ENCODE measurements at places on chromosomes 1 and 21. TPM values are rescaled to one million over a fixed set of nuclear protein-coding genes. Genes with fewer than 3 reads are reported as not detected.
A peak's percentile ranks its signal among the peaks of the same experiment; 100 is the strongest.

DNA sequence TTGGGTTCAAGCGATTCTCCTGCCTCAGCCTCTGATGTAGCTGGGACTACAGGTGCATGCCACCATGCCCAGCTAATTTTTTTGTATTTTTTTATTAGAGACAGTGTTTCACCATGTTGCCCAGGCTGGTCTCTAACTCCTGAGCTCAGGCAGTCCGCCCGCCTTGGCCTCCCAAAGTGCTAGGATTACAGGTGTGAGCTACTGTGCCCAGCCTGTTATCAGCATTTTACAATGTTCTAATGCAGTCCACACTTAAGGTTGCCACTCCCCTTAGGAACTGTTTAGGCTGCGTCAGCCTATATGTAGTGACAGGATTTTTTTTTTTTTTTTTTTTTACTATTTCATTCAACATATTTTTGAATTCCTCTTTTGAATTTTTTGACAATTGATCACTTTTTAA, 30.2 kb downstream of the AGPAT3 start:
- DNase-seq, result no peak

Gene SCMH1
- 48.9 TPM for total RNA-seq

GRCh38 chr1:225980005-225980836, 18.9 kb downstream of the SDE2 start:
- no peak for DNase-seq

Gene SNAPIN
- 30.2 TPM for total RNA-seq

Gene CCSAP
- 9.2 TPM for total RNA-seq

- no peak for DNase-seq
Observed at GRCh38 chr1:30950053-30950452, 41.5 kb upstream of the SDC3 start.

DNA sequence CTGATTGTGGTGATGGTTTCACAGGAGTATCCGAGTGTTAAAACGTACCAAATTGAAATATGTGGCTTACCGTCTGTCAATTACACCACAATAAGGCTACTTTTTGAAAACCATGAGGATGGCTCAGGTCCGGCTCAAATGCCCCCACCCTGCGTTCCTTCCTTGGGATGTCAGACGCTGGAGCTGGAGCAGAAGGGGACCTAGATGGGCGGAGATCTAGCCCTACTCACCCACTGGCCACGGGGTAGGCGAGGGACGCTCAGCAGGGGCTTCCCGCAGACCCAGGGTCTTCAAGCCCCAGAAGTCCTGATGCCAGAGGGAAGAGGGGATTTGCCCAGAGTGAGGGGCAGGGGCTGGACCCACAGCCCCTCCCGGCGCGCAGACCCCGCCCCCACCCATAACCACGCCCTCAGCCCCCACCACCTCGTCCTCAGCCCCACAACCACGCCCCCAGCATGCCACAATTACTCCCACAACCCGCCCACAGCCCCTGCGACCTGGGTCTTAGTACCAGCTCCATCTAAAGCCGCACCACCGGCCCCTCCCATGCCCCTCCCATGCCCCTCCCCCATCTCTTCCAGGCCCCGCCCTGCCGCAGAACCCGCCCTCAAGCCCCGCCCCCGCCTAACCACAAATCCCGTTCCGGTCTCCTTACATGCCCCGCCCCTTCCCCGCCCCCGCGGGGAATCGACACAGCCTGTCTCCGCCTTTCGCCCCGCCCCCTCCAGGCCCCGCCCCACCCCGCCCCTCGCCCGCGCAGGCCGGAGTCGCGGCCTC, at the start of gene LRRC3:
LRRC3 (plus strand) TSS at position 764 of the 777 bp plus-strand sequence. CDS start 1,135 bp downstream, outside the sequence.
- peak; percentile 92 for DNase-seq

DNA sequence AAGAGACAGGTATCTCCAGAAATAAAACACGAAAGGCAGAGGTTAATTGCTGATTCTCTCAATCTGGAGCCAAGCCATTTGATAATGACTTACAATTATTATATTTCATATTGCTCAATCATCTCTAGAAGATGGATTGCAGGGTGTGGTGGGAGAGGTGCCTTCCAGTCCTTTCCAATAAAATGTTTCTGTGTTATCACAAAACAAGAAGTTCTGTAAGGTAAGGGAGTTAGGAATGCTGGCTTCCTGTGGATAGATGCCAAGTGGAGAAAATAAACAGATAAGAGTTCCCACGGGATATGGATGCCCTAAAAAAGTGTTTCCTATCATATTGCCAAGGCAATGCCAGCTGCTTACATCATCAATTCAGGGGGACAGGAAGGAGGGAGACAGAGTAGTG, 7.2 kb upstream of the CCN1 start:
- no peak for DNase-seq

DNA sequence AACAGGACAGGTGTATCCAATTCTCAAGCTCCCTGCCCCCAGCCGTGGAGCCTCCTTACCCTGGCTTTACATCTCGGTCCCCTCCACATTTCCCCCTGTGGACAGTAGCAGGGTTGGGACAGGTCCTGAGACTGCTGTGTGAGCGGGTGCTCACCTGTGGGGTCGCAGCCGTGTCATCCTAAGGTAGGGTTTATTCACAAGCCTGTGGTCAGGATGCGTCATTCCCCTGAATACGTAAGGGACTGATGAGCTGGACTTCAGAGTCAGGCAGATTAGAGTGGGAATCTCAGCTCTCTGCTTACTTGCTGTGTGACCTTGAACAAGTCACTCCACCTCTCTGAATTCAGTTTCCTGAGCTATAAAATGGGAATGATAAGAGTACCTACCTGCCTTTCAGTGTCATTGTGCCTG, 17.7 kb downstream of the ZNF362 start:
- peak; percentile 21 for DNase-seq

DNA sequence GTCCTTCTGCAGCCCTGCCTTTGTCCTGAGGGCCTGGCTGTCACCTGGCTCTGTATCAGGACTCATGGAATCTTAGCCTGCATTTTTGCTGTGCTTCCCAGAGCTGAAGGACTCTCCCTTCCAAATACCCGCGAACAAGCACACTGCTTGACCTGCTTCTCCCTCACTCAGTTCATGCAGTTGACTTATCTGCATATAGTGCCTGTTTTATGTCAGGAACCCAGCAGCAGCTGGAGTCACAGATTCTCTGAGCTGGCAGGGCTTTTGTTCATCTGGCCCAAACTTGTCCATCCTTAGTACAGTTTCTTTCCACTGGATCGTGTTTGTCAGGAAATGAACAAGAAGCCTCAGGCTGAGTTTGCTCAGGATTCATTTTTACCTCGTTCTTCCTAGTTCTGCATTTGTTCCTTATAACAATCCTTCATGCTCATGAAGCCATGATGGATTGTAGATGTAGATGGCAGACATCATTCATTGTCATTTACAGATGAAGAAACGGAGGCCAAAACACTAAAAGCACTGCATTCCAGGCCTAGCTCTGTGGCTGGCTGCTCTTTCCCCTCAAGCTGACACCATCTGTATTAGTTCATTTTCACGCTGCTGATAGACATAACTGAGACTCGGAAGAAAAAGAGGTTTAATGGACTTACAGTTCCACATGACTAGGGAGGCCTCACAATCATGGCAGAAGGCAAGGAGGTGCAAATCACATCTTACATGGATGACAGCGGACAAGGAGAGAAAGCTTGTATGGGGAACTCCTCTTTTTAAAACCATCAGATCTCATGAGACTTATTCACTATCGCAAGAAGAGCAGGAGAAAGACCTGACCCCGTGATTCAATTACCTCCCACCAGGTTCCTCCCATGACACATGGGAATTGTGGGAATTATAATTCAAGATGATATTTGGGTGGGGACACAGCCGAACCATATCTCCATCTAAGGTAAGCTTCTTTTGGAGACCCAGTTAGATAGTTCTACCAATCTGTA, 150.9 kb downstream of the HIVEP3 start:
- DNase-seq, result no peak

Data from sciatic nerve (tissue), 2 donors.